ENCODE measurements at places on chromosomes 12 and 14.

- DNase-seq: no peak
These were observed 3.1 kb upstream of the GYS2 start for GRCh38 chr12:21607701-21608100.

GRCh38 chr12:49975318-49975761 lies 2.6 kb downstream of the AQP6 start:
- no peak for DNase-seq

DNA sequence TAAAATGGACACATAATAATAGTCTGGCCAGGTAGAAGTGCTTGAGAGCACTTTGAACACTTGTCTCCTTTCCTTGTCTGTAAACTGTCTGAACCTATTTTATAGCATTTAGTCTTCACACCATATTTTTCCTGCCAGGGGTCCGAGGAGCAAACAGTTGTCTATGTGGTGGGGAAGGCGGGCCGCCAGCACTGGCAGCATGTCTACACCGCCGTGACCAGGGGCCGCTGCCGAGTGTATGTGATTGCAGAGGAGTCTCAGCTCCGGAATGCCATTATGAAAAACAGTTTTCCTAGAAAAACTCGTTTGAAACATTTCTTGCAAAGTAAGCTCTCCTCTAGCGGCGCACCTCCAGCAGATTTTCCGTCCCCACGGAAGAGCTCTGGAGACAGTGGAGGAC lies 28.7 kb downstream of the HELB start:
- no peak for DNase-seq

DNA sequence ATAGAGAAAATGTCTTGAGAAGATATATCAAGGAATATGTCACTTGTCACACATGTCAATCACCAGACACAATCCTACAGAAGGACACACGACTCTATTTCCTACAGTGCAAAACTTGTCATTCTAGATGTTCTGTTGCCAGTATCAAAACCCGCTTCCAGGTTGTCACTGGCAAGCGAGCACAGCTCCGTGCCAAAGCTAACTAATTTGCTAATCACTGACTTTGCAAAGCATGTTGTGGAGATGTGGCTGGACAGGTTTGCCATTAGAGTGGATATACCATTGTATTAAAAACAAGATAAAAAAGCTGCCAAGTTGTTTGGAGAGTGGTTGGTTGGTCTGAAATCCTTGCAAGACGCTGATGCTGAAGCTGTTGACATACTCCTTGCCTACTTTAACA lies 7.9 kb upstream of the SGPP1 start:
- DNase-seq: no peak

- no peak for DNase-seq
These were observed 75.6 kb downstream of the ARL6IP4 start for GRCh38 chr12:123056053-123056452.

DNA sequence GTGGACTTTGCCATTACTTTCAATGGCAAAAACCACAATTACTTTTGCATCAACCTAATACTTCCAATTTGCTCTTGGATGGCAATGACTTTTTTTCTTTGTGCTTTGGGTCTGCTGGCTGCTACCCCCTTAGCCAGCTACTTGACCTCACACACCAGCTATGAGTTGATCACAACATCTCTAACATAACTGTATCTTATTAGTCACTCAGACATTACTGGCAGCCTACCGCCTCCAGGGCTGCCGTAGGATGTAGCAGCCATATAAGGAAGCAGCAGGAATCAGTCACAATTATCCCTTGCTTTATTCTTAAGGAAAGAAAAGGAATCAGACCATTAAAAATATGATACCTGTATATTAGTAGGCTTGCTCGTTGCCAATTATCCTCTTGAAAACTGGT lies 260.5 kb downstream of the ADAMTS20 start:
- no peak for DNase-seq

- DNase-seq: no peak
These were observed 670.9 kb downstream of the DIO2 start for GRCh38 chr14:79540394-79540793.

DNA sequence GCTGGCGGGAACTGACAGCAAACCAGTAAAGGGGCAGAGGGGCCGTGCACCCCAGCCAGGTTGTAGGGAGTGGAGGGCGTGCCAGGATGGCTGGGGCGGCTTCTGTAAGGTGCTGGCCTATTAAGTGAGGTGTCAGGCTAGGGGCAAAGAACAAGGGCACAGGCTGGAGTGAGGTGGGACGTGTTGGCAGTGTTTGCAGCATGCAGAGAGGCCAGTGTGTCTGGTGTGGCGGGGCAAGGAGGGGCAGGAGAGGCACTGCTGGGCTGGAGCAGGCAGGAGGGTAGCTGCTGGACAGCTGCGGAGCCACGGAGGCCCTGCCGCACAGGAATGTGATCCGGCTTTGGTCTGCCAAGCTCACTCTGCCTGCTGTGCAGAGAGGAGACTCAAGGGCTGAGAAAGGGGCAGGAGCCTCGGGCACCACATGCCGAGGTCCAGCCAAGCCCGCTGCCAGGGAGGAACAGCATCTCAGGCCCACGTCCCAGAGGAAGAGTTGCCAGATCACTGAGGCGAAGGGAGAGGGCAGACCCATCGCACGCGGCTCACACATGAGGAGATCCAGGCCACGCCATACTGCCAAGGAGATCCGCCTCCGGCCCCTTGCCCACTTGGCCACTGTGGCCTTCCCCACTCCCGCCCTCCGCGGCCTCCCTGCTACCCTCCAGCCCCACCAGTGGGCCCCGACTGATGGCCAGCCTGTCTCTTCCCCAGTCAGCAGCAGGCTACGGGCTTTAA lies 46.8 kb downstream of the AMN start:
- no peak for DNase-seq

- no peak for DNase-seq
These were observed 348.5 kb downstream of the EGLN3 start for GRCh38 chr14:33602396-33602795.

DNA sequence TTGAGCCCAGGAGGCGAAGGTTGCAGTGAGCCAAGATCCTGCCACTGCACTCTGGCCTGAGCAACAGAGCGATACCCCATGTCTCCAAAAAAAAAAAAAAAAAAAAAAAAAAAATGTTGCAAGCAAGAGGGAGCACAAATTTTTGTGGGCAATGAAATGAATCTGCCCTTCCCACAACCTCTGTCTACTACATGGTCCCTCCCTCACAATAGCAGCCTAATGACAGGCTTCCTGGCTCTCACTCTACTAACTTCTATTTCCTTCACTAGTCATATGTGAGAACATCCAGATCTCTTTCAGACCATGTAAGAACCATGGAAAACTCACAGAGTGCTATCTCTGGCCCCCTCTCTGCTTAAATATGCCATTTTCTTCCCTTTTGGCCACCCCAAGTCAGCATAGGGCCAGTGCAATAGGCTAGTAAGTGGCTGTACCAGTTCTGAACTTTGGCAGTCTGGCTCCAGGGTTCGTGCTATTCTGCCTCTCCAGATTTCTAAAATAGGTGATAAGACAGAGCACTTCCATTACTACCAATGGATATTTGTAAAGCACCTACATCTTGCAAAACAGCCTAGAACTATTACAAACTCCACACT lies 7.1 kb downstream of the OSBPL8 start:
- DNase-seq: no peak

DNA sequence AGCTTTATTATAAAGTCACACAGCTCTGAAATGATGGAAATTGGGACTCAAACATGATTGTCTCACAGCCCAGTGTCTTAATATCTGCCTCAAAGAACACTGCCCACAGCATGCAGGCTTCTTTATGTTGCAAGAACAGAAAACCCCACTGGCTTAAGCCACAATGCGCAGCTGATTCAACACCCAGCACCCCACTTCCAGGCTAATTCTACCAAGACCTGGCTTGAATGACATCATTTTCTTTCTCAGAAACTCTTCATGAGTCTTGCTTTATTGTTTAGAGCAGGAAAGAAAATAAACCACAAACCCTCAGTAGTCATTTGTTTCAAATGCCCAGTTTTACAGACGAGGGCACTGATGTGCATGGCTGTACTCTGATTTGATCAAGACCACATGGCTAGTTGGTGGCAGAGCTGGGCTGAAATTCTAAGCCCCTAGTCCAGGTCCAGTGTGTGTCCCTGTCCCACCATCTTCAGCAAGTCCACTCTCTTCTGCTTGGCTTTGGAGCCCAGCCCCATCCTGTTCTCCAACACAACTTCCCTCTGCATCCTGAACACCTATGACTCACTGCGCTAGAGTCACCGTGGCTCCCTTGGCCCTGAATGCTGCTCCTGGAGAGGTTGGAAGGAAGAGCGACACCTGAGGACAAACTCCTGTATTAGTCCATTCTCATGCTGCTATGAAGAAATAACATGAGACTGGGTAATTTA lies 50.3 kb upstream of the SRSF5 start:
- DNase-seq: no peak

DNA sequence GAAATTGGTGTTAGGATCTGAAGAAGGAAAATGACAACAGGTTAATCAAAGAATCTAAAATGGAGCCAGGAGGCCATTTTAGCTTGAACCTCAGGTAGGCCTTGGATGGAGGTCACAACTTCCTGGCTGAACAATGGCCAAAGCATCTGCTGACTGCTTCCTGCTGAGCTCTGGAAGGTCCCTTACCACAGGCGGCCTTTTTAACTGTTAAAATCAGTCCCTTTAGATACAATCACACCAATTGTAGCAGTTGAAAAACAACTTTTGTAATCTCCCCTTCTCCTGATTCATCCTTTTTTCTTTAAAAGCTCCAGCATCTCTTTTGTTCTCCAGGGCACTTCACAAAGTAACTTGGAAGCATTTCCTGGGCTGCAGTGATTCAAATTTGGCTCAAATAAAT lies 388.8 kb downstream of the PDZRN4 start:
- no peak for DNase-seq
